ENCODE measurements at places on chromosomes 13 and 19. TPM values are rescaled to one million over a fixed set of nuclear protein-coding genes. Genes with fewer than 3 reads are reported as not detected.

CCL25 gene
- 1,345 TPM for polyA plus RNA-seq

CNMD gene
- 0.43 TPM for polyA plus RNA-seq

CTXN1 gene
- 7.0 TPM for polyA plus RNA-seq

POGLUT2 gene
- 15.4 TPM for polyA plus RNA-seq

NCAN gene
- 0.39 TPM for polyA plus RNA-seq

ZNF69 gene
- 28.3 TPM for polyA plus RNA-seq

FCGBP gene
- 609 TPM for polyA plus RNA-seq

SLC7A9 gene
- polyA plus RNA-seq, result 60.9 TPM

NUP58 gene
- polyA plus RNA-seq, result 33.6 TPM

ATP8B3 gene
- 0.99 TPM for polyA plus RNA-seq

PPAN gene
- 41.3 TPM for polyA plus RNA-seq

NANOS3 gene
- polyA plus RNA-seq, result 2.3 TPM

CYP2A6 gene
- polyA plus RNA-seq, result 0.07 TPM

PPP2R1A gene
- polyA plus RNA-seq, result 223 TPM

ZBTB7A gene
- polyA plus RNA-seq, result 34.1 TPM

NLRP9 gene
- not detected for polyA plus RNA-seq

ZNF730 gene
- polyA plus RNA-seq, result 1.8 TPM

GPATCH1 gene
- polyA plus RNA-seq, result 11.9 TPM

ZNF71 gene
- polyA plus RNA-seq, result 4.1 TPM

EFNB2 gene
- 28.8 TPM for polyA plus RNA-seq

PLK5 gene
- polyA plus RNA-seq, result 0.09 TPM

CACNA1A gene
- 14.8 TPM for polyA plus RNA-seq

PRR22 gene
- polyA plus RNA-seq, result 4.6 TPM

SLAIN1 gene
- polyA plus RNA-seq, result 9.0 TPM

CCDC70 gene
- 0.15 TPM for polyA plus RNA-seq

ZNF560 gene
- 0.06 TPM for polyA plus RNA-seq

NCCRP1 gene
- polyA plus RNA-seq, result 0.33 TPM

PRR19 gene
- polyA plus RNA-seq, result 0.91 TPM

FKRP gene
- 17.4 TPM for polyA plus RNA-seq

UBAC2 gene
- polyA plus RNA-seq, result 77.8 TPM

TYROBP gene
- polyA plus RNA-seq, result 41.8 TPM

C3 gene
- 79.1 TPM for polyA plus RNA-seq

CNFN gene
- polyA plus RNA-seq, result 13.5 TPM

ZNF606 gene
- polyA plus RNA-seq, result 18.5 TPM

CYP4F11 gene
- polyA plus RNA-seq, result 0.18 TPM

PTPRH gene
- polyA plus RNA-seq, result 28.1 TPM

RASAL3 gene
- 2.8 TPM for polyA plus RNA-seq

C13orf42 gene
- not detected for polyA plus RNA-seq

VSTM1 gene
- not detected for polyA plus RNA-seq

ZNF100 gene
- 6.8 TPM for polyA plus RNA-seq

ZNF865 gene
- 10.4 TPM for polyA plus RNA-seq

PLPPR3 gene
- polyA plus RNA-seq, result 5.2 TPM

LRRC8E gene
- 0.31 TPM for polyA plus RNA-seq

URAD gene
- polyA plus RNA-seq, result 47.1 TPM

FUT6 gene
- 0.99 TPM for polyA plus RNA-seq

IGFL3 gene
- polyA plus RNA-seq, result not detected

PRR36 gene
- 2.1 TPM for polyA plus RNA-seq
